ENCODE measurements at places on chromosomes 5 and 9. TPM values are rescaled to one million over a fixed set of nuclear protein-coding genes. Genes with fewer than 3 reads are reported as not detected.

ZNF300 gene
- total RNA-seq, result not detected

LECT2 gene
- not detected for total RNA-seq

RNF38 gene
- 30.5 TPM for total RNA-seq

ADGRV1 gene
- total RNA-seq, result not detected

MVB12B gene
- 1.3 TPM for total RNA-seq

LCN9 gene
- total RNA-seq, result not detected

BTNL8 gene
- total RNA-seq, result not detected

Data from OCI-LY7 (cell line).